ENCODE measurements at places on chromosomes 6 and 20.

DNA sequence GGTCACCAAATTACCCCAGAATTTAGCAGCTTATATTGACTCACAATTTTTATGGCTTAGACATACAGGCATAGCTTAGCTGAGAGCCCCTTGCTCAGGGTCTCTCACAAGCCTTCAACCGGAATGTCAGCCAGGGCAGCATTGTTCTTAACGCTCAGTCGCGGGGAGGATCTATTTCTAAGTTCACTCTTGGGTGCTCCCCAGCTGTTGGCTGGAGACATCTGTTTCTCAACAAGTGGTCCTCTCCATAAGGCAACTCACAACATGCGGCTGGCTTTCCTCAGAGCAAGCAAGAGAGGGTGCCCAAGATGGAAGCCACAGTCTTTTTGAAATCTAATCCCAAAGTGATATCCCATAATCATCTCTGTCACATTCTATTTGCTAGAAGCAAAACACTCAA is 46.6 kb downstream of the SLX4IP start:
- DNase-seq = no peak

GRCh38 chr6:6696867-6697531 is 108.5 kb downstream of the LY86 start:
- peak; percentile 42 for DNase-seq

- no peak for DNase-seq
These were observed 27.5 kb downstream of the TOX2 start for GRCh38 chr20:43942201-43942590.

DNA sequence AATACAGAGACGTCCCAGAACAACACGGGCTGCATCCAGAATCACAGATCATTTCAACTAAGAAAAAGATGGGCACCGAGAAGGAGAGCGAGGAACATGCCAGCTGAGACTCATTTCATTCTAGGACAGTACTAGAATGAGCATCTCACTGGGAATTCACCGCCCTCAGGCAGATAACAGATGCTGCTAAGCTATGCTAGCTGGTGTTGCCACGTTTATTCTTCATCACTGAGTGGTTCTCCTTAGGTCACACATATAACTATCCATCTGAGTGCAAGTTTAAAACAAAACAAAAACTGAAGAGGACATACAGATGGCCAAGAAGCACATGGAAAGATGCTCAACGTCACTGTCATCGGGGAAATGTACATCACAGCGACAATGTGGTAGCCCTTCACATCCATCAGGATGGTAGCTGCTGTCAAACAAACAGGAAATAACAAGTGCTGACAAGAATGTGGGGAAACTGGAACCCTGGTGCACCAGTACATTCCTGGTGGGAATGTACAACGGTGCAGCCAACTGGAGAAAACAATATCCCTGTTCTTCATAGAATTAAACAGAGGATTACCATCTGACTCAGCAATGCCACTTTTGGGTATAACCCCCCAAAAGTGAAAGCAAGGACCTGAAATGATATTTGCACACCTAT is 97.6 kb downstream of the SLC22A23 start:
- no peak for DNase-seq

DNA sequence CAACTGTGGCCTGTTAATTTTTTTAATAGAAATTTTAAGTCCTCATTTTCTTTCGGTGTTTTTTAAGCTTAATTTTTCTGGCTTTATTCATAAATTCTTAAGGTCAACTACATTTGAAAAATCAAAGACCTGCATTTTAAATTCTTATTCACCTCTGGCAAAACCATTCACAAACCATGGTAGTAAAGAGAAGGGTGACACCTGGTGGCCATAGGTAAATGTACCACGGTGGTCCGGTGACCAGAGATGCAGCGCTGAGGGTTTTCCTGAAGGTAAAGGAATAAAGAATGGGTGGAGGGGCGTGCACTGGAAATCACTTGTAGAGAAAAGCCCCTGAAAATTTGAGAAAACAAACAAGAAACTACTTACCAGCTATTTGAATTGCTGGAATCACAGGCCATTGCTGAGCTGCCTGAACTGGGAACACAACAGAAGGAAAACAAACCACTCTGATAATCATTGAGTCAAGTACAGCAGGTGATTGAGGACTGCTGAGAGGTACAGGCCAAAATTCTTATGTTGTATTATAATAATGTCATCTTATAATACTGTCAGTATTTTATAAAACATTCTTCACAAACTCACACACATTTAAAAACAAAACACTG is 10.1 kb downstream of the HFE start:
- DNase-seq = peak; percentile 61

DNA sequence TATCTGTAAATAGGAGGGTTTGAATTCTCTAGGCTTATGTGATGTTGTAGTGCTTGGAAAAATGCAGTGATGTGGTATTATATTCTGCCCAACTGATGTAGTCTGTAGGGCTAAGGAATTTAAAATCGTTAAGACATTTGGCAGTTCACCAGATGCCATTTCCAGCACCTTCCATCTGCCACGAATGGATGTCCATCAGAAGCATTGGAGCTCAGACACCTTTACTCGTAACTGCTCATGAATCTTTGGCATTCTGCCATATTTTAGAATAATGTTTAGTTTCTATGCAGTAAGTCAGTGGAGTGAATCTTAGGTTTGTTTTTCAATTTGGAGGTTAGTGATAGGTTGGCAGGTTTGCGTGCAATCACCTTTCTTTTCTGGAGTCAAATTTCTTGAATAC is 2.4 kb upstream of the SYTL3 start:
- DNase-seq = no peak

DNA sequence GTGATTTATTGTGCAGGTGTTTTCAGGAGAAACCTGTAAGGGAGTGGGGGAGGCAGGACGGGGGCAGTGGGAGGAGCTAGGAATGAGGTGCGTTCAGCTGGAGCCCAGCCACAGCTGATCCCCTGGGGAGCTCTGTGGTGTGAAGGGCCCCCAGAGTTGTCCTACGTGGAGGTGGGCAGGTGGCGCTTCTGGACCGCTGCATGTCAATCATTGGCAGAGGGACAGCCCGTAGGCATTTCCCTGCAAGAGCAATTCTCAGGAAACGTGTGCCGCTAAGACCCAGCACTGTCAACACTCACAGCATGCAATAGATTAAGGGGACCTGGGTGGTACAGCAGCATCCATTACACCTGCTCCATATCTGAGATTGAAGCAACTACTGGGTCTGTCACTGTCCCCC is 88.0 kb downstream of the PRND start:
- DNase-seq = no peak

DNA sequence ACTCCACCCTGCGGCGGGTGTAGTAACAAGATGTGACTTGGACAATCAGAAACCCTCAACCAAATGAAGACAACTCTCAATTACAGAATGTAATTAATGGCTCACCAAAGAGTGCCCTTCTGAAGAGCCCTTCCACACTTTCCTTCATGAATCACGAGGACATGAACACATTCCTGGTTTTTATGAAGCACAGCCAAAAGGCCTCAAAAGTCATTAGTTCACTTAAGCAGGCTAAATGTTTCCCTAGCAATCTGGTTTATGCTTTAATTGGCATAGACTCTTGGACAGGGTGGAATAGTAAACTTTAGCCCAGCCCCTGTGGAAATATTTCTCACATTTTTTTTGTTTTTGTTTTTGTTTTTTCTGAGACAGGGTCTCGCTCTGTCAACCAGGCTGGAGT is 20.5 kb downstream of the CPNE5 start:
- no peak for DNase-seq

- DNase-seq = no peak
These were observed 119.5 kb upstream of the FRMD1 start for GRCh38 chr6:168198302-168199180.

- DNase-seq = no peak
These were observed 50.5 kb upstream of the DST start for GRCh38 chr6:56693246-56693607.

DNA sequence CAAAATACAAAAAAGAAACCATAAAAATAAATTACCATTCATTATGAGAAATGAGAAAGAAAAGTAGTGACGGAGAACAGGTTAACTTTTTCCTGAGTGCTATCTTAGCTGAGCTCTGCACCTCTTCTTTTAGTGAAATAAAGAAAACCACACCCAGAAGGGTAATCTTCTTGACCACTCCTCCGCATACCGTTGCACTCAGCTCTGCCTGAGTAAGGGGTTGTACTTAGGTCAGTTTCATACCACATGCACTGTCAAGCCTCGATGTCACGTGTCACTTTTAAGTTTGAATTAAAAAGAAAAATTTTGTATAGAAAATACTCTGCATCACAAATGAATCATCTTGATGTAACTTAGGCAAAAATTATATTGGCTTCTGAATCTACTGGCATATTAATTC is 2.8 kb downstream of the EZR start:
- DNase-seq = peak; percentile 64

GRCh38 chr20:50286174-50286511 is 95.5 kb downstream of the CEBPB start:
- DNase-seq = no peak

- no peak for DNase-seq
These were observed 93.7 kb downstream of the ASXL1 start for GRCh38 chr20:32451682-32452461.

GRCh38 chr6:36130667-36131510 is 576 bp downstream of the MAPK13 start:
- peak; percentile 77 for DNase-seq

- DNase-seq = no peak
These were observed 35.3 kb downstream of the FOXQ1 start for GRCh38 chr6:1347161-1347560.

DNA sequence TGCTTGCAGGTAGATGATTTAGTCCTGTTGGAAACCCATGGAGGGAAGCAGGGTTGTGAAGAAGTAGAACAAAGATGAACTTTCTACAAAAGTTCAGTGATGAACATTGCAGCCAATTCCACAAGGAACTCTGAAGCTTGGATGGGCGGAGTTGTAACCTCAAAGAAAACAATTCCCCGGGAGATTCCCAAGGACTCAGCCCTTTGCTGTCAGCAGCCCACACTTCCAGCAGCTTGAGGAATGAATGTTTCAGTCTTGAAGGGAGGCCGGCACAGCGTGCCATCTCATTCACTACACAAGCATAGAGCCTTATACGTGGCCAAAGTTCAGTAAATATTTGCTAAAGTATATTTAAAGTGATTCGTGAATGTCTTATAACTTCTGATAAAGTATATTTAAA is 269.4 kb downstream of the NKAIN2 start:
- DNase-seq = no peak

DNA sequence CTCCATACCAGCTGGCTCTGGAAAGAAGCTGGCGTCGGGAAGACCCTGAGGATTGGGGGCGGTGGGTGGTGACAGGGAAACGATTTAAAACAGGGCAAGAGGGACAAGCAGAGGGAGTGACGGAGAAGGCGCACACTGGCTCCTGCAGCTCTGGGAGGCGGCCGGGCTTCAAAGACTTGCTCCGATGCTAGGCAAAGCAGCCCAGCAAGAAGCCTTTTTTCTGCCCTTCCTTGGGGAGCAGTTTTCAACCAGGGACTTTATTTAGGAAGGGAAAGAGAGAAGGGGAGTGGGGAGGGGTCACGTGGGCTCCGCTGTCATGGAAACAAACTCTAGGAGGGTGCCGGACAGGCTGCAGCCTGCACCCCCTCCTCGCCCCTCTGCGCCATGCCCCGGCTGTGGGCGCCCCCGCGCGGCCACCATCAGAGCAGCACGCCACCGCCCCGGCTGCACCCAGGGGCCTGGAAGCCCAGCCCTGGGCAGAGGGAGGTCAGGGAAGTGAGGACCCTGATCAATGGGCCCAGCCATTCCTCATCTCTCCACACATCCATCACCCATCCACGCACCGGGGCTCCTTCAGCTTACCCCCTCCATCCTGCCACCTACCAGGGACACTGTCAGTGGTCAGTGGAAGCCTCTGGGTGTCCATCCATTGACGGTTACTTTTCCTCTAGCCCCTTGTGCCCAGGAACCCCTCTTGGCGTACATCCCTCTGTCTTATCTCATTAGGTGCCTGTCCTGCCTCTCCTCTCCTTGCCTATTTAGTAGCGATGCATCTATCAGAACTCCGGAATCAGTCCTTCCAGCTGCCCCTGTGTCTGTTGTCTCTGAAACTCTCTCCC is 66.6 kb upstream of the CCDC167 start:
- peak; percentile 81 for DNase-seq

- DNase-seq = no peak
These were observed 1.7 kb upstream of the GMPR start for GRCh38 chr6:16236631-16237199.

DNA sequence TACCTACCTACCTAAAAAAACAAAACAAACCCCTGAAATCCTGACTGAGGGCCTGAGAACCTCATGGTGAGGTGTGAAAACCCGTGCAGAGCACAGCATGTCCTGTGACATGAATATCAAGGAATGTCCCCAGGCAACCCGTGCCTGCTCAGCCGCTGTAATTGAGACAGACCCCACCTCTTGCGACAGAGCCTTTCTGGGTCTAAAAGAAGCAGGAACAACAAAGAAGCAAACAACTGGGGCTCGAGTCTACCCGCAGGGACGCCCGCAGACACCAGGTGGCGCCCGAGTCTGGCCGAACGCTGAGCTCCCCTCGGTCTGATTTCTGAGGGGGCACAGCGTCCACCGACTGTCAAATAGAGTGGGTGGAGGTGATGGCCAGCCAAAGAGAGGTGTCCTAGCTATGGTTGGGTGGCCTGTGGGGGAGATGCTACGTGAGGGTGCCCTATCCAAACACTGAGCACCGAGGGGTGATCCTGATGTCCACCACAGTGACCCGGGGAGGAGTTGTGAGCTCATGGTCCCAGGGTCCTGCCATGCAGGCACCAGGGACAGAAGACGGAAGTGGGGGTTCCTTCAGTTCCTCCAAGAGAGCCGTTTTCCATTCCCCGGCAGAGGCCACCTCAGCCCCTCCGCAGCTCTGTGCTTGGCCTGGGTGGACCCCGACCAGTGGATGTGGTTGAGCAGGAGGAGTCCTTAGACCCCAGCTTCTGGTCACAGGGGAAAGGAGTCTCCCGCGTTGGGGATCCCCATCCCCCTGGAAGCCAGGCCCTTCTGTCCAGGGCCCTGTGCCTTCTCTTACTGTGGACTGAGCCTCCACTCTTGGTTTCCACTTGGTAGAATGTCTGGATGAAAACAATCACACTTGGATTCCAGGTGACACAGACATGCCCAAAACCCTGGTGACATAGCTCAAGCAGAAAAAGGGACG is 268.2 kb downstream of the CDC5L start:
- peak; percentile 77 for DNase-seq

DNA sequence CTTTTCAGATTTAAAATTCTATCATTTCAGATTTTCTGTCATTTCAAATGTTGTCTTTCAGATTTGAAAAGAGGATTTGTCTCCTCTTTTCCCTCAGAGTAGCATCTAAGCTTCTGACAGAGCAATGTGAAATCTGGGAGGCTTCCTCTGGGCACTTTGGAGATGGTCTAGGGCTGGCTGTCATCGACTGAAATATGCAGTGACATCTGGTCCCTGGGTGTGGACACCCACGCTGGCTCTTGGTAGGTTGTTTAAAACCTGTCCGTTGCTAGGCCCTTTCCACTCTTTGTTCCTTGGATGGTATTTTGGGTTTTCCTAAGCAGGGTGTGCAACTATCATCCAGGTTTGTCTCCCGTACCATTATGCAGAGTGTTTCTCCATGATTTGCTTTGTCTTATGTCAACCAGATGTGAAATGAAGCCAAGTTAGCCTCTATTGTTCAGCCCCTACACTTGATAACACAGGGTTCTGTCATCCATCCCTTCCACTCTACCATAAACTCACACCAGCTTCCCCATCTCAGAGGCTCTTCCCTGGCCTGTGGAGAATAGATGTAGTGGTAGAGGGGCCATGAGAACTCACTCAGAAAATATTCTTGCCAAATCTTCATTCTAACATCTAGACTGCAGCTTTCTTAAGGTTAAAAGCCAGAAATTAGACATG is 5.0 kb upstream of the VIP start:
- DNase-seq = no peak
